ENCODE measurements at places on chromosomes 16 and 17.

GRCh38 chr17:4446326-4447071 is 12.8 kb downstream of the SPNS3 start:
- no peak for DNase-seq

- no peak for DNase-seq
These were observed 189.4 kb upstream of the CDH8 start for GRCh38 chr16:62225675-62226074.

DNA sequence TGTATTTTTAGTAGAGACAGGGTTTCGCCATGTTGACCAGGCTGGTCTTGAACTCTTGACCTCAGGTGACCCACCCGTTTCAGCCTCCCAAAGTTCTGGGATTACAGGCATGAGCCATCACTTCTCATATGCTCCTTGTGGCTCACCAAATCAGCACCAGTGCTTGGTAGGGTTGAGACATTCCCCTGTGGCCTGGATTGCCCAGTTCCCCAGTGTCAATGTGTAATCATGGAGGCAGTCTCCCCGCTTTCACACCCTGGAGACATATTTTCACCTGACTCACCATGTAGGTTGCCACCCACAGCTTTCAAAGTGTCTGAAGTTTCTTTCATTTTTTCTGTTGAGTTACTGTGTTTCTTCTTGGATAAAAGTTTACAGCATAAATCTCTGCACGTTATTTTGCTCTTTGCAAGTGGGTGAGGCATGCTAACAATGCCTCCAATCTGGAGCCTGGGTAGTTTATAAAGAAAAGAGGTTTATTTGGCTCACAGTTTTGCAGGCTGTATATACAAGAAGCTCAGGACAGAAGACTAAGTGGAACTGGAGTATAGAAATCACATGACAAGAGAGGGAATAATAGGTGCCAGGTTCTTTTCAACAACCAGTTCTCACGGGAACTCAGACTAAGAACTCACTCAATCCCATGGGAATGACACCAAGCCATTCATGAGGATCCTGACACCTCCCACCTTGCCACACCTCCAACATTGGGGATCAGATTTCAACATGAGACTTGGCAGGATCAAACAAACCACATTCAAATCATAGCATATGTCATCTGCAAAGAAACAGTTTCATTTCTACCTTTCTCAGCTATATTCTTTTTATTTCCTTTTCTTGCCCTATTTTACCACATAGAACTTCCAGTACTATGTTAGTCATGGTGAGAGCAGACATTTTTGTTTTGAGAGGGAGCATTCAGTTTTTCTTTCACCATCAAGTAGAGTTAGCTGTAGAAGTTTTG is 113.2 kb downstream of the PHKB start:
- DNase-seq, result no peak

GRCh38 chr17:30336369-30337171 is 2.7 kb upstream of the TMIGD1 start:
- DNase-seq, result no peak

DNA sequence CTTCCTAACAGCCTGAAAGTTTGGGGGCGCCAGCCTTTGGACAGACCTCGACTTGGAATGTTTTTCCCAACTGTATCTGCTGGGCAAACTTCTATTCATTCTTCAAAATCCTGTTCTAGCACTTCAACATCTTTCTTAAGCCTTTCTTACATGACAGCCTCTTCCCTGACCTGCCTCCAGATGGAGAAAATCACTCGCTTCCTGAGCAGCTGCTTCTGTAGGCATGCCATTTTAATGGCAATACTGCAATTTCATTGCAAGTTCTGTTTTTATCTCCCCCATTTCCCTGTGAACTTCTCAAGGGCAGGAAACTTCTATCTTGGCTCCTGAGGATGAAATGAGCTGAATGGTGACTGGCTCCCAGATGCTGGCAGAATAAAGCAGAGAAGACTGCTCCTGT is 128.8 kb upstream of the ASIC2 start:
- DNase-seq, result no peak

Measured in cortex of kidney (tissue), 1 donor.